Upper lobe of right lung (tissue), 1 donor: ENCODE measurements at places on chromosomes 5 and 9. TPM values are rescaled to one million over a fixed set of nuclear protein-coding genes. Genes with fewer than 3 reads are reported as not detected.

GRCh38 chr9:108724122-108724521 lies 131.7 kb downstream of the ACTL7B start:
- no peaks in the 10 kb centered on the region for H3K4me1 ChIP-seq
- no peaks in the 10 kb centered on the region for H3K27me3 ChIP-seq
- no peak overlapping the region for H3K27ac ChIP-seq
- DNase-seq, result no peak
- no peaks in the 10 kb centered on the region for H3K36me3 ChIP-seq

GRCh38 chr5:10577371-10578292 lies 13.8 kb downstream of the ANKRD33B start:
- H3K4me1 ChIP-seq, result peaks cover 10% of the 10 kb centered on the region
- no peak overlapping the region for H3K4me3 ChIP-seq
- H3K36me3 ChIP-seq, result no peaks in the 10 kb centered on the region
- no peak for DNase-seq
- no peaks in the 10 kb centered on the region for H3K27me3 ChIP-seq

- H3K27ac ChIP-seq, result no peak overlapping the region
- H3K27me3 ChIP-seq, result no peaks in the 10 kb centered on the region
- no peak for DNase-seq
- H3K36me3 ChIP-seq, result peaks cover 12% of the 10 kb centered on the region
- H3K4me1 ChIP-seq, result peaks cover 51% of the 10 kb centered on the region
- H3K4me3 ChIP-seq, result no peak overlapping the region
Observed at GRCh38 chr5:96881511-96882115, 5.3 kb downstream of the ERAP2 start.

GRCh38 chr5:38423276-38424147 lies 132.9 kb downstream of the LIFR start:
- H3K27me3 ChIP-seq, result no peaks in the 10 kb centered on the region
- no peak overlapping the region for H3K27ac ChIP-seq
- no peak overlapping the region for H3K4me3 ChIP-seq

DNA sequence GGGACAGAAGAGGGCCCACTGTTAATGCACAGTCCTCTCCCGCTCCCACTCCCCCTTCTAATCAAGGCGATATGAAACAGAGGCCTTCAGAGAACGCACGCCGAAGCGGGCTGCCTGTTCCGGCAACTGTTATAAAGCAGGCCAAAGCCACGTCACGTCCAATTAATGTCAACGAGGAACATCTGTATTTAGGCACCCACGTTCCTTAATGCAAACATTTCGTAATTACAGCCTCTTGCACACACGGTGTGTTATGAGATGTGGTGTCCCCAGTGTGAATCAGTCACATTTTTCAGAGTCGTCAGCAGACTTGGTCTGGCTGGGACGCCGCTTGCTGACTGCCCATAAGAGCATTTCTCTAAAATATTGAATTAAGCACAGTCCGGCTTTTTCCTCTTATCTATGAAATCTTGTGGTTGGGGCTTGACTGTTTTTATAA lies 339.0 kb downstream of the NSG2 start:
- DNase-seq, result no peak
- H3K4me1 ChIP-seq, result no peaks in the 10 kb centered on the region
- H3K4me3 ChIP-seq, result no peak overlapping the region
- no peaks in the 10 kb centered on the region for H3K36me3 ChIP-seq
- H3K27ac ChIP-seq, result no peak overlapping the region
- H3K27me3 ChIP-seq, result peaks cover 8% of the 10 kb centered on the region

- no peaks in the 10 kb centered on the region for H3K27me3 ChIP-seq
- H3K4me1 ChIP-seq, result no peaks in the 10 kb centered on the region
- no peak overlapping the region for H3K27ac ChIP-seq
Observed at GRCh38 chr5:113056988-113057387, 80.4 kb downstream of the DCP2 start.

DNA sequence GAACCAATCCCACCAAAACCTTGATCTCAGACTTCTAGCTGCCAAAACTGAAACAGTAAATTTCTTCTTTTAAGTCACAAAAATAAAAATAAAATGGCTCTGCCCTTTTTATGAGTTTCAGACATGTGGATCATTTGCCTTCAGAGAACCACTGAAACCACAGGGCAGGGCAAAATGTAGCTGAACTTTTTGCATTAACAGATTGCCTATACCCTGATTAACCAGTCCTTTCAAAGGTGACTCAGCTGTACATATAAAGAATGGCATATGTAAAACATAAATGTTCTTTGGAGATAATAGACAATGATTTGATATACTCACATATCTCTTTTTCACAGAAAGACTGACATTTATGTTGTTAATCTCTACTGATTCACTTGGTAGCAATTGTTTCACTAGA lies 187.1 kb upstream of the GRIN3A start:
- no peak overlapping the region for H3K27ac ChIP-seq
- no peaks in the 10 kb centered on the region for H3K36me3 ChIP-seq
- DNase-seq, result no peak
- H3K27me3 ChIP-seq, result no peaks in the 10 kb centered on the region
- H3K4me3 ChIP-seq, result no peak overlapping the region
- no peaks in the 10 kb centered on the region for H3K4me1 ChIP-seq

RANBP17 gene
- 17.8 TPM for total RNA-seq

C5 gene
- 37.8 TPM for total RNA-seq
